SJSA1 (cell line): ENCODE measurements at places on chromosomes 5 and 9. TPM values are rescaled to one million over a fixed set of nuclear protein-coding genes. Genes with fewer than 3 reads are reported as not detected.

Gene LURAP1L
- total RNA-seq = 0.31 TPM in 1 of 2 replicates, not detected in the other

Gene TMEM252
- total RNA-seq = not detected in 2 replicates

Gene GFI1B
- total RNA-seq = 0.05 TPM in 1 of 2 replicates, not detected in the other

Gene GOLPH3
- 35.0 and 44.3 TPM in 2 replicates for total RNA-seq

Gene KIF20A
- total RNA-seq = 113 and 152 TPM in 2 replicates

Gene PCSK1
- not detected in 2 replicates for total RNA-seq

Gene STARD4
- 38.9 and 53.9 TPM in 2 replicates for total RNA-seq

Gene UNC5A
- not detected in 2 replicates for total RNA-seq

Gene RGMB
- 30.4 and 39.2 TPM in 2 replicates for total RNA-seq

Gene CDH9
- not detected in 2 replicates for total RNA-seq

Gene SMIM27
- 0.16 and 2.0 TPM in 2 replicates for total RNA-seq

Gene OTP
- not detected in 2 replicates for total RNA-seq

Gene RLN2
- total RNA-seq = not detected in 2 replicates

Gene PCDHGA4
- 1.2 and 1.7 TPM in 2 replicates for total RNA-seq

Gene SEMA6A
- 0.61 and 6.0 TPM in 2 replicates for total RNA-seq

Gene MAMDC4
- 0.42 and 1.0 TPM in 2 replicates for total RNA-seq

Gene GGTA1
- not detected in 2 replicates for total RNA-seq

Gene NTNG2
- total RNA-seq = not detected in 2 replicates

Gene LECT2
- not detected in 2 replicates for total RNA-seq

Gene KIF24
- 2.1 and 4.1 TPM in 2 replicates for total RNA-seq

Gene PTGER4
- total RNA-seq = 22.5 and 27.6 TPM in 2 replicates

Gene EFCAB9
- total RNA-seq = not detected in 2 replicates

Gene TIMD4
- not detected in 2 replicates for total RNA-seq

Gene TPPP
- total RNA-seq = not detected in 2 replicates

Gene ARSI
- 0.21 TPM in 1 of 2 replicates, not detected in the other for total RNA-seq

Gene HINT2
- total RNA-seq = 21.4 and 41.3 TPM in 2 replicates

Gene CD180
- total RNA-seq = not detected in 2 replicates

Gene MCTP1
- total RNA-seq = 13.3 and 15.9 TPM in 2 replicates

Gene SELENOP
- 0.76 TPM in 1 of 2 replicates, not detected in the other for total RNA-seq

Gene MFAP3
- total RNA-seq = 42.9 and 87.4 TPM in 2 replicates

Gene TMEM232
- 2.1 TPM in 1 of 2 replicates, not detected in the other for total RNA-seq

Gene SHOC1
- not detected in 2 replicates for total RNA-seq
